GM23338 (cell line): ENCODE measurements at places on chromosomes 6 and 20.

- no peak for DNase-seq
Observed at GRCh38 chr20:46194409-46194808, 76.3 kb downstream of the CD40 start.

- DNase-seq: no peak
Observed at GRCh38 chr6:20716865-20717264, 182.6 kb downstream of the CDKAL1 start.

DNA sequence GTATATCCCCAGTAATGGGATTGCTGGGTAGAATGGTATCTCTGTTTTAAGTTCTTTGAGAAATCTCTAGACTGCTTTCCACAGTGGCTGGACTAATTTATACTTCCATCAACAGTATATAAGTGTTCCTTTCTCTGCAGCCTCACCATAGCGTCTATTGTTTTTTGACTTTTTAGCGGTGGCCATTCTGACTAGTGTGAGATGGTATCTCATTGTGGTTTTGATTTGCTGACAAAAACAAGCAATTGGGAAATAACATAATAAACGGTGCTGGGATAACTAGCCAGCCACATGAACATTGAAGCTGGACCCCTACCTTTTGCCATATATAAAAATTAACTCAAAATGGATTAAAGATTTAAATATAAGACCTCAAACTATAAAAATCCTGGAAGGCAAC lies 14.2 kb downstream of the OR2A4 start:
- DNase-seq: no peak

DNA sequence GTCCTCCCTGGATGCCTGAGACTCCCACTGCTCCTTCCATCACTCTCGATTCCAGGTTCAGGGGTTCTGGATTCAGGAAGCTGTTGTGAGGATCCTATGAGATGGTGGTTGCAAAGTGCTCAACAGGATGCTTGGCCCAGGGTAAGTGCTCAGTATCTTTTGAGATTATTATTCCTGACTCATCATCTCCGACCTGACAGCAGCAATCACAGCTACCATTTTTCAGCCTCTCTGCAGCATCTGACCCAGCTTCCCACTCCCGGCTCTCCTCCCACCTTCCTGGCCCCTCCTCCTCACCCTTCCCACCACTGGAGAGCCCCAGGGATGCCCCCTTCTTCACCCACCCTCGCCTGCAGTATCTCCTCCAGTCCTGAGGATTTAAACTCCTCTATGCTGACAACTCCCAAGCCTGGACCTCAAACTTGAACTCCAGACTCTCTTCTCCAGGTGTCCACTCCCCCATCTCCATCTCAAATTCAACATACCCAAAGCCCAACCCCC lies 36.8 kb upstream of the KCNB1 start:
- DNase-seq: no peak

GRCh38 chr6:113359155-113360140 lies 497.7 kb upstream of the MARCKS start:
- DNase-seq: no peak
